ENCODE measurements at places on chromosomes 1 and 21.

DNA sequence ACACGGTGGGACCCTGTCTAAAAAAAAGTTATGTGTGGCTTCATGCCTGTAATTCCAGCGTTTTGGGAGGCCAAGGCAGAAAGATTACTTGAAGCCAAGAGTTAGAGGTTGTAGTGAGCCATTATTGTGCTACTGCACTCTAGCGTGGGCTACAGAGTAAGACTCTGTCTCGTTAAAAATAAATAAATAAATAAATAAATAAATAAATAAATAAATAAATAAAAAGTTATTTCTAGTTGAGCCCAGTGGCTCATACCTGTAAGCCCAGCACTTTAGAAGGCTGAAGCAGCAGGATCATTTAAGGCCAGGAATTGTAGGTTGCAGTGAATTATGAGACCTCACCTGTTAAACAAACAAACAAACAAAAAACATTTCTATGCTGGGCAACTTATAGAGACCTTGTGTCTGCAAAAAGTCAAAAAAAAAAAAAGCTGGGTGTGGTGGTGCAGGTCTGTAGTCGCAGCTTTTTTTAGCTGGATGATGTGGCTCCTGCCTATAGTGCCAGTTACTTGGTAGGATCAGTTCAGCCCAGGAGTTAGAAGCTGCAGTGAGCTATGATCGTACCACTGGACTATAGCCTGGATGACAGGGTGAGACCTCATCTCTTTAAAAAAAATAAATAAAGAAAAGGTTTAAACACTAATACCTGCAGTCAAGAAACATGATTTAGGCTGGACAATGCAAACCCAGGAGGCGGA is 25.6 kb downstream of the GON4L start:
- no peak for DNase-seq

DNA sequence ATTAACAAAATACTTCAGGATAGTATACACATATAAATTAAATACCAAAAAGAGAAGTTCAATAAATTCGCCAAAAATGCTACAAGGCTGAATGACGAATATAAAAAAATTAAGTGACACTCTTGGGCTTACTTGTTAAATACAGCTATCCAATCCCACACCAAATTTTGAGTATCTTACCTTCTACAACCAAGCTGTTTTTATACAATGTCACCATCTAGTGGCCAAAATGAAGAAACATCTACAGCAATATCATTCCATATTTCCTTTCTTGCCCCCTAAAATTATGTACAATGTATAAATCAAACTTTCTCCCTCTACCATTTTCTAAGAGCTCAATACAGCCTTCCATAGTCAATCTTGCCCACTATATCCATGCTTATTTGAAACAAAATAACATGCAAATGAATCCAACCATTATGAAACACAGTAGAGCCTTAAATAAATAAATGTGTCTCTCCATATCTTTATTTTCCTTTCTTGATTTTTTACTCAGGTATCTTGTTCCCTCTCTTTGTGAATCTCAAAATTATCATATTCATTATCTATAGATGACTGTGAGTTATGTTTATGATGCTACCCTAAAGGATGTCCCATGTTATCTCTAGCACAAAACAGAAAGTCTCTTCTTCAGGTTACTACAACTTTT is 86.3 kb downstream of the ACBD6 start:
- DNase-seq, result no peak

- DNase-seq, result no peak
These were observed 13.7 kb downstream of the ACTRT2 start for GRCh38 chr1:3034728-3035562.

DNA sequence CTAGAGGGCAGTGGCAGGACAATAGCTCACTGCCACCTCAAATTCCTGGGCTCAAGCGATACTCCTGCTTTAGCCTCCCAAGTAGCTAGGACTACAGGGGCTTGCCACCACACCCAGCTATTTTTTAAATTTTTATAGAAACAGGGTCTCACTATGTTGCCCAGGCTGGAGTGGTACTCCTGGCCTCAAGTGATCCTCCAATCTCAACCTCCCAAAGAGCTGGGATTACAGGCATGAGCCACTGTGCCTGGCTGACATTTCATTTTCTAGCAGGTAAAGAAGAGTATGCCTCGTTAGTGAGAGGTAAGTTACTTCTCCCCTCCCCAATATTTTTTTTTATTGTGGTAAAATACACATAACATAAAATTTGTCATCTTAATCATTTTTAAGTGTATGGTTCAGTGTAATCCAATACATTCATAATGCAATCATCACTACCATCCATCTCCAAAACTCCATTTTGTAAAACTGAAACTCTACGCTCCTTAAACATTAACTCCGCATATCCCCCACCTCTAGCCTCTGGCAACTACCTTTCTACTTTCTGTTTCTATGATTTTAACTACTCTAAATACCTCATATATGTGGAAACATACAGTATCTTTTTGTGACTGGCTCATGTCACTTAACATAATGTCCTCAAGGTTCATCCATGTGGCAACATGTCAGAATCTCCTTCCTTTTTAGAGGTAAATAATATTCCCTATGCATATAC is 22.4 kb downstream of the ZZZ3 start:
- DNase-seq, result no peak

GRCh38 chr1:27525296-27526272 is 35.6 kb upstream of the WASF2 start:
- DNase-seq, result no peak

- DNase-seq, result no peak
These were observed 238.3 kb downstream of the OMA1 start for GRCh38 chr1:58308206-58308605.

DNA sequence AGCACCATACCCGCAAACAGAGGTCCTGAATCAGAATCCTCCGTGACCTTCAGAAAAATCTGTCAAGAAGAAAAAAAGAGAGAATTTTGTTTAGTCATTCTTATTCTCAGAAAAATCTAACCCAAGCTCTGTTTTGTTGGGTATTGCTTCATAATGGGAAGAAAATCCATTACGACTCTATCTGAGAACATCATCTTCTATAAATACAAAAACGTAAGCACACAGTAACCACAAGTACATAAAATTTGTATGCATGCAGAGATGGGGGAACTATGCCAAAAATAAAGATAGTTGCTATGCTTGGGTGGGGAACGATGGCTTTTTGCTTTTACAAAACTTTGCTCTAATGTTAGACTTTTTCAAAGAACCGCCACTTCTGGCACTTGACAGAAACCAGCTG is 84.2 kb downstream of the ABCA4 start:
- no peak for DNase-seq
